ENCODE measurements at places on chromosomes 7 and 10.

- DNase-seq = peak; percentile 42
Measured at GRCh38 chr10:124999433-125000365, 57.8 kb downstream of the ZRANB1 start.

DNA sequence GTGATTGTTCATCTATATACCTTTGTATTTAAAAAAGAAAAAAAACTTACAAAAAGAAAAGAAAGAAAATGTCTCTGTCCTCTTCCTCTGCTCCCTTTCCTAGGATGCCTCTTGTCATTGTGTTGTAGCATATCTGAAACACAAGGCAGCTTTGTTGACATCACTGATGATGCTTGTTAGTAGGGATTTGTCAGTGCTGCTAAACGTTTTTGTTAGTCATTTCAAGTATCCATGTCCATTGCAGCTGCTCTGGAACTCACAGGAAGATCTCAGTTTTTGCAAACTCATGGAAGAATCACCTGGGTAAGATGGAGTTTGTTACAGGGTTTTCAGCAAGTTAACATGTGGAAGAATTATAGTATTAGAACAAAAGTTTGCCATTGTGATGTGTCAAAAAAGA lies 123.6 kb downstream of the CCSER2 start:
- peak; percentile 1 for DNase-seq

DNA sequence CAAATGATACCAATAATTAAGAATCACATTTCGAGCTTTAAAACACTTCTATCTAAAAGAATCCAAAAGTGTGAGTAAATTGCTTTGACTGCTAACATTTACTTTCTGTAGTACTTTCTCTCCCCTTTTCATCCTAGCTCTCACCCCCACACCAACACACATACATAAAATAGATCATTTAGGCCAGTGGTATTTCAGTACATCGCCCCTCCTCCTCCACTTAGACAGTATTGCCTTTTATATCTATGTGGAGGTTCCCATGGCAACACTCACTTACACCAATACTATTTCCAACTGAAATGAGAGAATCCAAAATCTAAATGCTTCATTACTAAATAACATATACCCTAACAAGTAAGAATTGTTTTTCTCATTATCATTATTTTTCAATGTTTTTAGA lies 58.9 kb downstream of the HIBADH start:
- DNase-seq = no peak

DNA sequence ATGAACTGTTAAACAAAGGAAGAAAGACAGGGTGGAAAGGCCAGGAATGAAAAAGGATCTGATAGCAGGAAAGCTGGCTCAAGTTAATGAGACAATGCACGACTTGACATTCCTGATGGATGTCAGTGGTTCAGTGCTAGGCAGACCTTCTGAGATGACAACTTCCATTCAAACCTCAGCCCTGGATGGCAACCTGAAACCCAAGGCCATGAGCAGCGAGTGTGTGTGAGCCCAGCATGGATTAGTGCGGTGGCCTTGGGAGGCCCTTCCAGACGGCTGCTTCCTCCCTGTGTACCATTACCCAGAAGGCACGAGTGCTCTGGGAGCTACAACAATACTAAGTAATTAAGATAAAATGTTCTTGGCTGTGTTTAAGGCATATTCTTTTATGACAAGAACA lies 18.8 kb downstream of the TRIL start:
- no peak for DNase-seq

Measured in HFFc6 (cell line).